ENCODE measurements at places on chromosomes 5 and 9.

- DNase-seq, result no peak
These were observed 11.0 kb downstream of the RASA1 start for GRCh38 chr5:87278590-87279100.

DNA sequence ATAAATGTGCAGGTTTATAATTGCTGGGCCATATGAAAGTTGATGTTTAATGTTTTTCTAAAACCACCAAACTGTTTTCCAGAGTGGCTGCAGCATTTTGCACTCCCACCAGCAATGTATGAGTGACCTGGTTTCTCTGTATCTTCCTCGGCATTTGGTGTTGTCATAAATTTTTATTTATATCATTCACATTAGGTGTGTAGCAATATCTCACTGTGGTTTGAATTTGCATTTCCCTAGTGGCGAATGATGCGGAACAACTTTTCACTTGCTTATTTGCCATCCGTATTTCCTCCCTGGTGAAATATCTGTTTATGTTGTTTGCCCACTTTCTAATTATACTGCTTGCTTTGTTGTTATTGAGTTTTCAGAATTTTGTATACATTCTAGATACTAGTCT lies 295.7 kb upstream of the TUT7 start:
- DNase-seq, result no peak

GRCh38 chr9:91807643-91808246 lies 142.3 kb downstream of the ROR2 start:
- DNase-seq, result no peak

- no peak for DNase-seq
These were observed 169.1 kb upstream of the CDH18 start for GRCh38 chr5:20157089-20157488.

DNA sequence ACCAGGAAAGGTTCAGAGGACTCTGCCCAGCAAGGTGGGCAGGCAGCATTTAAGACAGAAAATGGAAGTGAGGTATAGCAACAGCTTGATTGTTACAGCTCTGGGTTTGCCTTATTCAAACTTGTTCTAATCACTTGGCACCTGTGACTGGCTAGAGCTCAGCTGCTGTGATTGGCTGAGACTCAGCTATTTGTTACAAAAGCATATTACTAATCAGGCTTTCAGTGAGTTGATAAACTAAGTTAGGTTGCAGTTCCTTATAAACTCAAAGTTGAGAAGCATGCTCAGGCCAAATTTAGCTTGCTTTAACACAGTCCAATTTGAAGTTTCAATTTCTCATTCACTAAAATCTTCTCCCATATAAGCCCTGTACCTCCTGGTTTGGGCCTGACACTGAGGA lies 56.3 kb downstream of the GDA start:
- no peak for DNase-seq

- no peak for DNase-seq
These were observed 454.3 kb downstream of the TLE1 start for GRCh38 chr9:81234924-81235610.

DNA sequence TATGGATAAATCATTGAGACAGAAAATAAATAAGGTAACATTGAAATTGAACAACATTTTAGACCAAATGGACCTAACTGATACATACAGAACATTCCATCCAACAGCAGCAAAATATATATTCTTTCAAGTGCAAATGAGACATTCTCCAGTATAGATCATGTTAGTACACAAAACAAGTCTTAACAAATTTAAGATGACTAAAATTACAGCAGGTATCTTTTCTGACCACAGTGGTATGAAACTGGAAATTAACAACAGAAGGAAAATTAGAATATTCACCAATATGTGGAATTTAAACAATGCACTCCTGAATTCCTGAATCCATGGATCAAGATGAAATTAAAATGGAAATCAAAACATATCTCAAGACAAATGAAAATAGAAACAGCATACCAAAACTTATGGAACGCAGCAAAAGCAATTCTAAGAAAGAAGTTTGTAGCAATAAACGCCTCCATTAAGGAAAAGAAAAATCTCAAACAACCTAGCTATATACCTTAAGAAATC lies 115.6 kb downstream of the ADAMTS12 start:
- DNase-seq, result no peak

GRCh38 chr5:169547508-169547907 lies 36.1 kb upstream of the SPDL1 start:
- DNase-seq, result no peak

DNA sequence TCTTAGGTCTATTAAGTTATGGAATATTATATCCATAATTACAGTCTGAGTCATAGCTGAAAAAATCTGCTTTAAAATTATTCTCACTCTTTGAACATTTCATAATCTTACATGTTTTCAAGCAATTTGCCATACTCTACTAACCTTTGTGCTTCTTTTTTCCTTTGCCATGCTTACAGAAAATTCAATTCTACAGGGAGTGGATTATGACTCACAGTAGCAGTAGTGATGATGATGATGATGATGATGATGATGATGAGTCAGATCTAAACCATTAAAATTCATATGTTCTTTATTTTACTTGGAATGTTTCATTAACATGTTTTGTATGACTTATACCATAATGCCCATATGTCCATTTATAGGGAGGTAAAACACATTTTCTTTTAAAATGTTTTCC lies 207.1 kb downstream of the VPS13A start:
- DNase-seq, result no peak

- no peak for DNase-seq
These were observed 127.3 kb downstream of the MACROH2A1 start for GRCh38 chr5:135271533-135272310.

- DNase-seq, result no peak
These were observed 111.1 kb downstream of the ARHGAP26 start for GRCh38 chr5:142881076-142881783.

- DNase-seq, result no peak
These were observed 215.1 kb upstream of the NREP start for GRCh38 chr5:111972080-111972479.

- no peak for DNase-seq
These were observed 153.8 kb upstream of the NR3C1 start for GRCh38 chr5:143557061-143557818.

Measured in activated CD4-positive, alpha-beta T cell treated with anti-CD3 and anti-CD28 coated beads for 24 hours (primary cell).